NCI-H2171 (cell line): ENCODE measurements at places on chromosomes 2 and 18.

GRCh38 chr2:139031722-139032121 is 251.5 kb upstream of the NXPH2 start:
- peak; percentile 35 for DNase-seq

DNA sequence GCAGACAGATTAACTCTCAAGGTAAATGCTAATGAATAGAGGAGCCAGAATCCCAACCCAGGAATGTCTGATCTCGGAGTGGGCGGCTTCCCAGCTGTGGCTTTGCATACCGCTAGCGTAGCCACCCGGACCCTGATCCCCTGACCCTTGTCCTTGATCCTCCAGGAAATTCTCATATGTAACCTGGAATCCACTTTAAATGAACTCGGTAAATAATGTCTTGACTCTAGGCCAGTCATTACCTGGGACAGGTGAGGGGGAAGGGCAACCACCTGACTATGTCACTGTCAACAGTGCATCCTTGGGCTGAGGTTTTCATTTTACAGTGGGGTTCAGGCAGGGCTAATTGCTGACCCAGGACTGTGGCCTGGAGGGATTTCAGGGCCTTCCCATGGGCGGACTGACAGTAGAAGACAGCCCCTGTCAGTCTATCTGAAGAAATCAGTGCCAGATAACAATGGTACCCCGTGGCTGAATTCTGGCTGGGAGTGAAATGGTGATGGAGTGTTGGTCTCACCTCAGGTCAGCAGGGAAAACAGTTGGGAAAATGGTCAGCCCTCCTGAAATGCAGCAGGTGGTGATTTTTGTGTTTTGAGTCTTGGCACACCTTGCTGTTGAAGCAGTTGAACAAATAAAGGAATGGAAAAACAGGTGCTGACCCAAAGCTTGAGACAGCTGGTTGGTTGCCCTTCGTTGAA is 9.6 kb downstream of the ACKR3 start:
- DNase-seq = no peak

GRCh38 chr2:57760381-57760801 is 286.2 kb upstream of the VRK2 start:
- DNase-seq = no peak

GRCh38 chr2:217790681-217791392 is 212.0 kb downstream of the TNS1 start:
- no peak for DNase-seq

- no peak for DNase-seq
These were observed 98.0 kb downstream of the MYO5B start for GRCh38 chr18:50096766-50097435.

GRCh38 chr2:10179422-10179821 is 56.9 kb downstream of the RRM2 start:
- DNase-seq = no peak
